ENCODE measurements at places on chromosomes 5 and 9. TPM values are rescaled to one million over a fixed set of nuclear protein-coding genes. Genes with fewer than 3 reads are reported as not detected.
A peak's percentile ranks its signal among the peaks of the same experiment; 100 is the strongest.

ZFP37 gene
- polyA plus RNA-seq, result 2.2 TPM

DNA sequence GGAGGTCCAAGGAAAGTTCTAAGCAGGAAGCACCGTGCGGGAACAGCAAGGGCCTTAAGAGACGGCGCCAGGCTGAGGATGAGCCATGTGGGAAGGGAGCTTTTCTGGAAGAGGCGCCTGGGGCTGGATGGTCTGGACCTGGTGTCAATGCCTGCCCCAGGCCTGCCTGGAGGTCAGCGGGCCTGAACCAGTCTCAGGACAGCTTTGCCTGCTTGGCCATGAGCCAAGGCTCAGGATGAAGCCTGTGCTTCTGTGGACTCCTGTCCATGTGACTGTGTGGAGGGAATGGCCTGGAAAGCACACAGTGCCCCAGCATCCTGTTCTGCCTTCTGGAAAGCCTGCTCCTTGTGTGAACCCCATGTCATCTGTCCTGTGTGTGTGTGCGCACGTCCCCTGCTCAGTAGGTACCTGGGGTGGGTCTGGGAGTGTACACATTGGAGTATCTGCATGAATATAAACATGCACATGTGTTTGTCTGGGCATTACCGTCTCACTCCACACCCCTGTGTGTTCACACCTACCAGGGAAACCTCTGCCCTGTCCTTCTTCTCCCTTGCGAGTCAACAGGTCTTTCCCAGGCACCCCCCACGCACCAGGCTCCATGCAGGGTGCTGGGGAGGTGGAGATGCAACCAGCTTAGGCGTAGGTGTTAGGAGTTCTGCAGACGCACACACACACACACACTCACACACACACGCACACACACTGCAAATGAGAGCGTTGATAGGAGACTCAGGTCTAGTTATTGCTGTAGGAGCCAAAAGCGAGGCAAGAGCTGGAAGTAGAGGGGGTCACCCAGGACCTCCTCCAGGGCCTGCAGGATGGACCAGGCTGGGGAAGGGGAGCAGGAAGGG lies 24.8 kb downstream of the DAB2IP start:
- no peak overlapping the region for H3K4me3 ChIP-seq
- H3K27ac ChIP-seq, result no peak overlapping the region
- H3K36me3 ChIP-seq, result no peaks in the 10 kb centered on the region
- H3K4me1 ChIP-seq, result peaks cover 10% of the 10 kb centered on the region
- peak; percentile 17 for DNase-seq

- H3K27me3 ChIP-seq, result no peaks in the 10 kb centered on the region
- no peak overlapping the region for H3K27ac ChIP-seq
- no peaks in the 10 kb centered on the region for H3K36me3 ChIP-seq
- H3K4me3 ChIP-seq, result no peak overlapping the region
Observed at GRCh38 chr5:73945505-73945904, 319.5 kb downstream of the ARHGEF28 start.

DNA sequence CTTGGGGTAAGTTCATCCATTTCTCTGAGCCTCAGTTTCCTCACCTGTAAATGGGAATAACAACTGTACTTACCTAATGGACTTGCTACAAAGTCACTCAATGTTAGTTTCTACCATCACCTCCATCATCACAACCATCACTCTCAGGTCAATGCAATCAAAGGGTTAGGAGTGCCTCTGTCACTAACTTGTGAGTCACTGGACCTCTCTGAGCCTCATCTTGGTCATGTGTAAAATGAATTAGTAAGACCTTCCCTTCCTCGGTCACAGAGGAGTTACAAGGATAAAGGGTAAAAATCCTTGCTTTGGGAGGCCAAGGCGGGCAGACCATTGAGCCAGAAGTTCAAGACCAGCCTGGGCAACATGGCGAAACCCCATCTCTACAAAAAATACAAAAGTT lies 12.8 kb downstream of the FABP6 start:
- H3K36me3 ChIP-seq, result no peaks in the 10 kb centered on the region
- no peaks in the 10 kb centered on the region for H3K4me1 ChIP-seq
- peak; percentile 11 for DNase-seq
- no peak overlapping the region for H3K27ac ChIP-seq
- H3K4me3 ChIP-seq, result no peak overlapping the region
- peaks cover 14% of the 10 kb centered on the region for H3K27me3 ChIP-seq

GRCh38 chr9:131869348-131869747 lies 129.5 kb upstream of the RAPGEF1 start:
- DNase-seq, result no peak
- H3K4me1 ChIP-seq, result no peaks in the 10 kb centered on the region
- no peak overlapping the region for H3K4me3 ChIP-seq

All from GM23248 (cell line).